NCI-H187 (cell line): ENCODE measurements at places on chromosomes 13 and 19.
A peak's percentile ranks its signal among the peaks of the same experiment; 100 is the strongest.

GRCh38 chr13:23411220-23411619, 22.3 kb downstream of the SACS start:
- DNase-seq, result no peak

DNA sequence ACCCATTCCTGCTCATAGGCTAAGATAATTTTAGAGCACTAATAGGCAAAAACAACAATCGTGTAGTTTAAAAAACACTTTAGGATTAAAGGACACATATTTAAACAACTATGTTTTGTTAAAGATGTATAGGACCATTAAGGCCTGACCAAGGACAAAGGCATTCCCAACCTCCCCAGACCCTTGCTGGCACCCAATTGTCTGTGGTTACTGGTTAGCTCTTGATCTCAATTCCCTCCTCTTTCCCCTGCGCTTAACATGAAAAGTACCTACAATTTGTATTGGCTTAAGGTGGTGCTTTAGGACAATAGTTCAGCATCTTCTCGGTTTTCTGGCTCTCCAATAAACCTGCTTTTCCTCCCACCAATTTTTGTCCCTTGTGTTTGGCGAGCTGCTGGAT, 51.0 kb downstream of the TEX26 start:
- DNase-seq, result no peak

DNA sequence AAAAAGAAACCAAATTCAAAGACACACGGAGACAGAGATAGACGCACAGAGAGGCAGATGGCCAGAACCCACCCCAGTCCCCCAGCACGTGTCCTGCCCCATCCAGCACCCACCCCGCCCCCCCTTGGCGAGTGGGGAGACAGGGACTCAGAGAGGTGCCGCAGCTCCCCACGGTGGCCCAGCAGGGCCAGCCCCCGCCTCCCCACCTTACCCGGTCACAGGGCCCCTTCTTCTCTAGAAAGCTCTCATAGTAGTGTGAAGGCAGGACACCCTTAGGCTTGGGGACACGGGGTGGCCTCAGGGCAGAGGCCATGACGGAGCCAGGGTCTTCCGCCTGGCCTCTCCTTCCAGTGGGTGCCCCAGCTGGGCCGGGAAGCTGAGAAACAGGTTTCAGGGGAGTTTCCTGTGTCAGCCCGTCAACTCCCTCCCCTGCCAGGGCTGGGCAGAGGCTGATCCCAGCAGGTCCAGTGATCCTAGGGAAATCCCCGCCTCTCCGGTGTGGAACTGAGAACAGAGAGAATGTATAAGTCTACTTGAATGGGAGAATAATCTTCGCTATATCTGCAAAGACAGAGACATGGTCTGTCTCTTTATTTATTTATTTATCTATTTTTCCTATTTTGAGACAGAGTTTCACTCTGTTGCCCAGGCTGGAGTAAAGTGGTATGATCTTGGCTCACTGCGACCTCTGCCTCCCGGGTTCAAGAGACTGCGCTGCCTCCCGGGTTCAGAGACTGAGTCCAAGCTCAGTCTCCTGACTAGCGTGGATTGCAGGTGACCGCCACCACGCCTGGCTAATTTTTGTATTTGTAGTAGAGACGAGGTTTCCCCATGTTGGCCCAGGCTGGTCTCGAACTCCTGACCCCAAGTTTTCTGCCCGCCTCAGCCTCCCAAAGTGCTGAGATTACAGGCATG, at the start of gene STAP2:
Gene STAP2 (minus strand): TSS at position 387 of the 915 bp plus-strand sequence. CDS start 74 bp downstream, at position 313.
- DNase-seq, result no peak

- peak; percentile 42 for DNase-seq
Measured at GRCh38 chr19:46471116-46471733, at the start of gene PNMA8A. TSS of gene PNMA8A (minus strand) at chr19:46471563. CDS start at chr19:46471035, 528 bp downstream.

DNA sequence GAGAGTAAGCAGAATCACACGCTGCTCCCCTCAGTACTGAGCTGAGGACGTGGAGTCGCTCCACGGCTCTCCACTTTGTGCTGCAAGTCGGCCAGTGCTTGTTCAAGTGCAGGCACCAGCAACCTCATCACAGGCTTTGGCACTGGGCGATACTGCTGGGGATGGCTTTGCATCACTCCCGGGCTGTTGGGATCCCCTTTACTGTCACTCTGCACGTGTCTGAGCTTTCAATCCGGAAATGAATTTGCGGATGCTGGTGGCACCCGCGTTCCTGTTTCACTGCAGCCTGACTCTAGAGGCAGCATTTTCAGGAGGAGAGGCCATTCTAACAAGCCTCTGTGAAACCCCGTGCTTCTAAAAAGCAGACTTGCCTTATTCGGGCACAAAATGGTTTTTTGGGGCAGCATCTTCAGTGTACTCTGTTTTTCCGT, 19.1 kb downstream of the SMARCA4 start:
- DNase-seq, result no peak
